Cardiac fibroblast (primary cell): ENCODE measurements at places on chromosomes 6 and 20.

DNA sequence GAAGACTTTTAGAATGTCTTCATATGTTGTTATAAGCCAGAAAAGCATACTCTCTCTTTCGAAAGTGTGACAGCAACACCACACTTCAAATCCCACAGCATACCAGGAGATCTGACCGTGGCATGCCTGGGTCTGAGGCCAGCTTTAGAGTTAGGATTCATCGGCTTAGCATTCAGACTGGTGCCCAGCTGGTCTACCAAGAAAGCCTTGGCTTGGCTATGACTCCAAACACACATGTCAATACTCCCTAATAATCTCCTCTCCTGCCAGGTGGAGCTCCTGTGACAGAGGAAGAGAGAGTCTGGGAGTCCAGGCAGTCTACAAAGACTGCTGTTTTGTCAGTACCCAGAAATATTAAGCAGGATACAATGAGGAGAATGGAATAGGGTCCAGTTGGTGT lies 77.1 kb upstream of the MAN1A1 start:
- peak; percentile 9 for DNase-seq

DNA sequence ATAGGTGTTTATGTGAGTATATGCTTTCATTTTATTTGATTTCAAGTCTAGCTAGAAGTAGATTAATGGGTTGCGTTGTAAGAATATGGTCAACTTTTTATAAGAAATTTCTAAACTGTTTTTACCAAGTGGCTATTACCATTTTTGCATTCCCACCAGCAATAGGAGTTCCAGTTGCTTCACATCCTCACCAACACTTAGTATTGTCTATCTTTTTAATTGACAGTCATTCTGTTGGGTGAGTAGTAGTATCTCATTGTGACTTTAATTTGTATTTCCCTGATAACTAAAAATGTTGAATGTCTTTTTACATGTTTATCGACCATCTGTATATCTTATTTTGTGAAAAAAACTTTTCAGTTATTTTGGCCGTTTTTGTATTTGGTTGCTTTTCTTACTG lies 135.3 kb downstream of the AKAP7 start:
- no peak for DNase-seq

DNA sequence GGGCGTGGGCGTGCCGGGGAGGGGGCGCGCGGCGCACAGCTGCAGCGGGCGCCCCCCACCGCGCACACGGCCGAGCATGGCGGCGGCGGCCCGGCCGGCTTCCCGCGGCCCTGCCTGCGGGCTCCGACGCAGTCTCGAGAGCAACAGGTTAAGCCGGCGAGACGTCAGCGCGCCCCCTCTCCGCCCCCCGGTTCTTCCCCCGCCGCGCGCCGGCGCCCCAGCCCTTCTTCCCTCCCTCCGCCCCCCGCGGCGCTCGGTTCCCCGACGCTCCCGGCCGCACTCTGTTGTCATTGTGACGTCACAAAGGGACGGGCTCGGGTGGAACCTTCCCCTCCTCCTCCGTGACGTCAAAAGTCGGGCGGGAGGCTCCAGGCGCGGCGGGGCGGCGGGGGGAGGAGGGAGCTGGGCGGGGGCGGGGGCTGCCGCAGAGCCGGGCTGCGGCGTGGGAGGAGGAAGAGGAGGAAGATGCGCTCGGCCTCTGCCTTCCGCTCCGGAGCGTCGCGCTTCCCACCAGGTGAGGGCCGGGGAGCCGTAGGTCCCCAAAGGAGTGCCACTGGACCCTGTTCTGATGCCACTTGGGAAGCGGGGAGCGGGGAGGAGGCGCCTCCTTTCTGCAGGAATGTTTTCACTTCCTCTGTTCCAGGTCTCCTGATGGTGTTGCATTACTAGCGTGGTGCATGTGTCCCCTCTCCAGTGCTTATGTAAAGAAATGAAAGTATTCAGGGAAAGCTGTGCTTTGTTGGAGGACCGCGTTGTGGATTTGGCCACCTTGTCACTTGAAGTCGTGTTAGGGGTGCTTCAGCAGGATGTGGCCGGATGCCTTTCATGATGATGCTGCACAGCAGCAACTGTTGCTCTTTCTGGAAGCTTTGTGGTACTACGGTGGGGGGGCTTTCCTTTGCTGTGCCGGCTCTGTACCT lies 2.8 kb downstream of the JARID2 start:
- DNase-seq: peak; percentile 97

GRCh38 chr6:122645256-122645655 lies 35.1 kb downstream of the PKIB start:
- no peak for DNase-seq

GRCh38 chr6:48511378-48511777 lies 400.4 kb upstream of the PTCHD4 start:
- DNase-seq: no peak

- no peak for DNase-seq
These were observed 37.8 kb upstream of the IGF2R start for GRCh38 chr6:159931112-159931511.

GRCh38 chr6:13470238-13471140 lies 16.9 kb downstream of the GFOD1 start:
- no peak for DNase-seq

- DNase-seq: no peak
These were observed 59.3 kb downstream of the SHPRH start for GRCh38 chr6:145904868-145905267.

- peak; percentile 67 for DNase-seq
These were observed 143.5 kb downstream of the PDE7B start for GRCh38 chr6:135994857-135995544.

DNA sequence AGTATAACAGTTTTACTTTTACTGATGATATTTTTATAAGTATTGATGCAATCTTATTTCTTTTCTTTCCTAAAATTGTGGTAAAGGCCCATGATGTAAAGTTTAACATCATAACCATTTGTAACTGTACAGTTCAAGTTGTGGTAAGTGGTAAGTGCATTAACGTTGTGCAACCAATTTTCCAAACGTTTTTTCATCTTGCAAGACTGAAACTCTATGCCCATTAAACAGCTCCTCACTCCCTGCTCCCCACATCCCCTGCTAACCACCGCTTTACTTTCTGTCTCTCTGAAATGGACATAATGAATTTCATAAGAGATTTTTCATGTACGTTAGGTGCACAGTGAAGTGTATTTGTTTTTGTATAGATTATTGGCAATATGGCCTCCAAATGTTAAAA lies 106.0 kb downstream of the PACRG start:
- no peak for DNase-seq

- no peak for DNase-seq
These were observed 29.4 kb downstream of the COL20A1 start for GRCh38 chr20:63322146-63322932.

DNA sequence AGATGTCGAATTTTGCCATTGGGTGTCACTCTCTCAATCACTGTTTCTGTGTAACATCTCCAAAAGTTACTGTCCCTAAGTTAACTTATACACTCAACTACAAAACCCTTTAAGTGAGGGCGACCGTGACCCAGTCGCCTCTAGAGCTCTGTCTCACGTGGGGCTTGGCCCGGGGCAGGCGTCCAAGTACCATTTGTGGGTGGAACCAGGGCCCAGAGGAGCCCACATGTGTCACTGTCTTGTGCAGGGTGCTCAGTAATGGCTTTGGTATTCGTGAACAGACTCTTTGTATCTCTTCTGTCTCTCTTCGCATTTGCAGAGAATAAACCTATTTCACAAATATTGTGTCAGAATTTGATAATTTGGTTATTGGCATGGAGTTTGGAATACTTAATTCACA lies 109.9 kb upstream of the THBS2 start:
- DNase-seq: peak; percentile 28

DNA sequence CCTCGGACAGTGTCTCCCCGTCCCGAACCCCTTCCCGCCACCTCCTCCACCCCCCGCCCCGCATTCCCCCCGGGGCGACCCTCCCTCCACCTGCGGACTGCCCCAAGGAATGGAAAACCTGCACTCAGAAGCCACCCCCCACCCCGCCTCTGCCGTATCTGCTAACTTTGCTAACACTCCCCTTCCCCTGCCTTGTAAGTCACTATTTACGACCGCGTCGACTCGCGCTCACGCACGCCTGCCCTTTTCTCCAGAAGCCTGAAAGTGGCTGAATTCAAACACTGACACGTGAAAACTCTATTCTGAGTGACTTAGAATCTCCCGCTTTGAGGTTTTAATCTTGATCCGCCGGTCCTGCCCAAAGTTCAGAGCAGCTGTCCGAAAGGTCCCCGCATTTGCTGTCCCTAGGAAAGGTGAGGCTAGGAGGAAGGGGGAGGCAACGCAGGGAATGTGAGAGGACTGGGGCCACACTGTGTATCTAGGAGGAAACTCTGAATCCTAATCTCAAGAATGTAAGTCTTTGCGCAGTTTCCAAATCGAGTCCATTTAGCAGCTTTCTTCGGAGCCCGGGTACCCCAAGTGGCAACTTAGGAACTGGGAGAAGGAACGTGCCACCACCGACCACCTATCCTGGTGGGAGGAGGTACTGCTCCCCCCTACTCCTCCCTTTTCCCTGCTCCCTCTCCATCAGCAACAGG lies 9.3 kb upstream of the POU3F2 start:
- no peak for DNase-seq

GRCh38 chr20:22373164-22373895 lies 211.0 kb downstream of the FOXA2 start:
- no peak for DNase-seq

GRCh38 chr6:121485359-121485811 lies 49.9 kb downstream of the GJA1 start:
- DNase-seq: peak; percentile 40

DNA sequence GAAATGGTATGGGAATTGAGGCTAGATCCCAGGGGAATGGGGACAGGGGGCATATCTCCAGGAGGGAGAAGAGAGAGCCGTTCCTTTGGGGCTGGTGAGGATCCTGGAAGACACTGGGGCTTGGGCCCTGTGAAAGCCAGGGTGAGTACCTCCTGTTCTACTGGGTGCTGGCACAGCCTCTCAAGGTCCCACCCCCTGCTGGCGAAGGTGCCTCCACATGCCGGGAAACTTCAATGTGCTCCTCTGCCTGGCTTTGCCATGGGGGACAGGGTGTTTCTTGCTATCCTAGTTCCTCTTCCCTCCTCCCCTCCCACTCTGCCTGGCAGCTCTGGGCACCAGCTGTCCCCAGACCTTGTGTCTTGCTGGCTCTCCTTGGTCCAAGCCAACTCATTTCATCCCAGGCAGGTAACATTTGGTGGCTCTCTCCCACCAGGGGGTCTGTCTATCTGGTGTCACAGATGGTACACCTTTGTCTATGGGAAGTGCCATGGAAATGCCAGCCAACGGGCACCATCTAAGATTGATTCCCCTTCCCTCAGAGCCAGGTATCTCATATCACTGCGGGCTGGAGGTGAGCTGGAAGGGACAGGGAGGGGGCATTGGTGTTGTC lies 56.8 kb downstream of the MDGA1 start:
- DNase-seq: no peak

- DNase-seq: peak; percentile 73
These were observed 49.6 kb upstream of the ZNF217 start for GRCh38 chr20:53643031-53643832.

DNA sequence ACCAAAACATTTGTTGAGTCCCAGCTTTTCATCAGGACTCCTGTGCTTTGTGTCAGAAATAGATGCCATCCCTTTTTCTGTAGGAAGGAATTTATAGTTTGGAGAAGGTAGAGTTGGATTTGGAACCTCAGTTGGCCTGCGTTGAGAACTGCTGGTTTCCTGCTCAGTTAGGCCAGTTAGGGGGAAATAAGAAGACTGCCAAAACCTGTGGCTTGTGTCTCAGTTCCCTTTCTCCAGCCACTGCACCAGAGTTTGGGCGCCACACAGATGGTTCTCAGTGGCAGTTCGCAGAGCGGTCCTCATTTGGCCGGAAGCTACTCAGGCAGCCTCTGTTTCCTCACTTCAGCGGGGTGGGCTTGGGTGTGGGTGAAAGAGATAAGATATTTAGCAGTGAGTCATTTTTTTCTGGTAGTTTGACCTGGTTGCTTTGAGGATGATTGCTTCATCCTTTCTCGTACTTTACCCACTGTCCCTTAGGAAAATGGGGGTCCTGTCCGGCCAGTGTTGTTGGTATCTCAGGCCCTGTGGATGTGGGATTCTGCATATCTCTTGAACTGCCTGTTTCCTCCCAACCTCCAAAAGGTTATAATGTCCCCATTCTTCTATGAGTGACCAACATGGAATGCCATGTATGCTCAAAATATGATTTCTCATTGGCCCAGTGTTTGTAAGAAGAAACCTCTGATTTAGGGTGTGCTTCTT lies 53.7 kb downstream of the JARID2 start:
- peak; percentile 57 for DNase-seq

- DNase-seq: peak; percentile 96
These were observed 104.7 kb upstream of the SGK1 start for GRCh38 chr6:134422426-134423231.

DNA sequence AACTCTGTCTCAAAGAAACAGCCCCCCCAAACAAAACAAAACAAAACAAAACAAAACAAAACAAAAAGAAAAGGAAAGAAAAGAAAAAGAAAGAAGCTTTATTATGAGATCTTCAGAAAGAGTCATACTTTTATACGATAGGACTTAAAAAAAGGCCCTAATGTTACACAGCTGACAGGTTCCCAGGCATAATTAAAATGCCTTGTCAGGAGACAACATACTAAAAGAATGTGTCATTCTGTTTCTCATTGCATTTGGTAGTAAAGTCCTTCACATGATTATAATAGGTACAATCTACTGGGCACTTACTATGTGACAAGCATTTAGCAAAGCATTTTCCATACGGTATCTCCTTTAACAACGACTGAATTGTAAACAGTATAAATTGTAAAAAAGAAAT lies 36.4 kb upstream of the RPN2 start:
- DNase-seq: peak; percentile 29

- DNase-seq: no peak
These were observed 14.0 kb downstream of the ZC2HC1B start for GRCh38 chr6:143878272-143878760.

DNA sequence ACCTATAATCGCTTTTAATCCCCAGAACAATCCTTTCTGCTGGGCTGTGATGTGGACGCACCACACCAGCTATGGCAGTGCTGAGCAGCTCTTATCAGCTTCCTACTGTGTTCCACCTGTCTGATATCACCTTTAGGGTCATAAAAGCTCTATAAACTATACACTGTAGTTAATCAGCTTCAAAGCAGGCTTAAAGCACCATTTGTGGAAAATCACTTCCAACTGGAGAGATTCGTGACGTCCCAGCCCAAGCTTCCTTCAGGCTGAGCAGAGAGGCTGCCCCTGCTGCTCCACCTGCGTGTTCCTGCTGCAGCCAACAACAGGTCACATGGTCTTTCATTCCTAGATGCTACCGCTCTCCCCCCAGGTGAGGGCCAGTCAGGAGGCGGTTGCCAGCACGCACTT lies 156.5 kb downstream of the SMOC2 start:
- DNase-seq: no peak
